MCF 10A (cell line): ENCODE measurements at places on chromosomes 2 and 18.

DNA sequence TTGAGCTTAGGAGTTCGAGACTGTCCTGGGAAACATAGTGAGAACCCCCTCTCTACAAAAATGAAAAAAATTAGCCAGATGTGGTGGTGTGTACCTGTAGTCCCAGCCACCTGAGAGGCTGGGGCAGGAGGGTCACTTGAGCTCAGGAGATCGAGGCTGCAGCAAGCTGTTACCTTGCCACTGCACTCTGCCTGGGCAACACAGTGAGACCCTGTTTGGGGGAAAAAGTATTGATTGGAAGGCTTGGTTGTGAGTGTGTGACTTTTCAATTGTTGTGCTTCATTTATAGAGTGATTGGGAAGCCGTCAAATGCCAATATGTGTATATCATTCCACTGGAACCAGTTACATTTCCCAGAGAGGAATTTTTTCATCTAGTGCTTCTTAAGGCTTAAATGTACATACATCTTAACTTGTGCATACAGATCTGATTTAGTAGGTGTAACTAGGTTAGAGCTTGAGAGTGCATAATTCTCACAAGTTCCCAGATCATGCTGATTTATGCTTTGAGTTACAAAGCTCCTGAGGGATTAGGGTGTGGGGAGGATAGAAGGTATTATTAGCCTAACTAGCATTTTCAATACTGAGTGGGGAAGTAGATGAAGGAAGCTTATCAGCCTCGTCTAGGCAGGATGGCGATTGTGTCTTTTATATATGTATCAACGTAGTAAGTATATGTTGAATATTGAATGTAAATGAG, 15.3 kb downstream of the WDR43 start:
- DNase-seq: no peak

- DNase-seq: no peak
These were observed 79.1 kb downstream of the ARHGEF4 start for GRCh38 chr2:130915595-130916437.

- no peak for DNase-seq
These were observed 59.1 kb downstream of the MRPL33 start for GRCh38 chr2:27830656-27831055.

GRCh38 chr18:24373328-24373727, 24.3 kb downstream of the OSBPL1A start:
- DNase-seq: no peak

DNA sequence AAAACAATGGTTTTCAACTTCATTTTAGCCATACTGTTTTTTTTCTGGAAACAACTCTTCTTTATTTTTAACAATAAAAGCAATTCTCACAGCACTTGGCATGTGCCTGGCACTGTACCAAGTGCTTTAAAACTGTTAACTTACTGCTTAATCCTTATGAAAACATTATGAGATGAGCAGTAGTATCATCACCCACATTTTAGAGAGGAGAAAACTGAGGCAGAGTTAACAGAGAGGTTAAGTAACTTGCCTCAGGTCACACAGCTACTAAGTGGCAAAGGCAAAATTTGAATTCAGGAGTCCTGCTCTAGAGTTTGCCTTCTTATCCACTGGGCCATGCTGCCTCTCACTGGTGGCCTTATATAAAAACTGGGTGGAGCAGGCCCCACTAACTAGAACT, 23.2 kb downstream of the CTIF start:
- DNase-seq: no peak

DNA sequence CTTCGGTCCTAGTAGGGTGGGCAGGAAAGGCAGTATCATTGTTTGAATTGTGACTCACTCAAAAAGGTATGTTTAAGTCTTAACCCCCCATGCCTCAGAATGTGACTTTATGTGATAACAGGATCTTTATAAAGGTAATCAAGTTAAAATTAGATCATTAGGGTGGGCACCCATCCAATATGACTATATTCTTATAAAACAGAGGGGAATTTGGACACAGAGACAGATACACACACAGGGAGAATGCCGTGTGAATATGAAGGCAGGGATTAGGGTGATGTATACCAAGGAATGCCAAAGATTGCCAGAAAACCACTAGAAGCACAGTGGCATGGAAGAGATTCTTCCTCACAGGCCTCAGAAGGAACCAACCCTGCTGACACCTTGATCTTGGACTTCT, 281.8 kb downstream of the CLIP4 start:
- DNase-seq: no peak

GRCh38 chr2:37776487-37776886, 105.0 kb upstream of the CDC42EP3 start:
- DNase-seq: peak; percentile 79

- no peak for DNase-seq
These were observed 67.3 kb downstream of the NCKAP5 start for GRCh38 chr2:133500917-133501316.

- DNase-seq: peak; percentile 70
These were observed 31.8 kb upstream of the INPP4A start for GRCh38 chr2:98412751-98413458.
